ENCODE measurements at places on chromosomes 1 and 21.

DNA sequence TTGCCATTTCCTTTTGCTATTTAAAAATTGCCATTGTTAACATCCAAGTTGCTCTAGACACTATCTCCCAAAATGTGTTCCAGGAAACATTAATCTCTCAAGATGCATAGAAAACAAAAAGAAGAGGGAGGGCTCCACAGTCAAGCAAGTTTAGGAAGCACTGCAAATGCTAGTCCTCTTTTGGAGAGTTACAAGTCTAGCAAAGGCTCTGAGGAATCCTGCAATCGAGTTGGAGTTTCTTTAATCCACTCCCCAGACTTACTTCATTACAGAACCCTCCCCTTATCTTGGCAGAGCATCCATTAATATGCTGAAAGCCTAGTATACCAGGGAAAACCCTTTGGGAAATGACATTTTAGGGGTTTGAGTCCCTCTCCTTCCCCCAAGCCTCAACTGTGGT, 147.9 kb downstream of the SYF2 start:
- no peak for DNase-seq

GRCh38 chr21:27743971-27744564, 777.2 kb upstream of the ADAMTS5 start:
- no peak for DNase-seq

GRCh38 chr1:12200208-12200607, 29.6 kb upstream of the VPS13D start:
- DNase-seq: no peak

DNA sequence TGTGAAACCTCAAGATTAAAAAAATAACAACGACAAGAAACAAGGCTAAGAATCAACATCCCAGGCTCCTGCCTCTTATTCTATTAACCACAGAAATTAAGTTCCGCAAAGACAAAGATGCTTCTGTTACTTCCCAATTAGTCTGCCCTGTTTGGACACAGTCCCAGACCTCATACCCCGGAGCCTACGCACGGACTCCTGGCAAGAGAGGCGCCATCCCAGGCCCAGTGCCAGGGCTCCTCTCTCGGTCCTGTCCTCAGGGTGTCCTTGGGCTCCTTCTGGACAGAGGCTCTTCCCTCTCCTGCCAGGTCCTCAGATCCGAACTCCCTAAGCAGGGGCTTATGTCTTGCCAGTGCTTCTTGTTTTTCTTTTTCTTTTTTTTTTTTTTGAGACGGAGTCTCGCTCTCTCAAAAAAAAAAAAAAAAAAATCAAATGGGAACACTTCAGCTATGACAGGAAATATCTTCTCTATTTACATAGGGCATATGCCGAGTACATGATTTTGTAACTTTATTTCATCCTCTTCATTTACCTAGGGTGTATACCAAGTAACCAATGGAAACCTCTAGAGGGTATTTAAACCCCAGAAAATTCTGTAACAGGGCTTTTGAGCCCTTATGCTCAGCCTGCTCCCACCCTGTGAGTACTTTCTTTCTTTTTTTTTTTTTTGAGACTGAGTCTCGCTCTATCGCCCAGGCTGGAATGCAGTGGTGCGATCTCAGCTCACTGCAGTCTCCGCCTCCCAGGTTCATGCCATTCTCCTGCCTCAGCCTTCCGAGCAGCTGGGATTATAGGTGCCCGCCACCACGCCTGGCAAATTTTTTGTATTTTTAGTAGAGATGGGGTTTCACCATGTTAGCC, 11.7 kb upstream of the ENO1 start:
- DNase-seq: no peak

DNA sequence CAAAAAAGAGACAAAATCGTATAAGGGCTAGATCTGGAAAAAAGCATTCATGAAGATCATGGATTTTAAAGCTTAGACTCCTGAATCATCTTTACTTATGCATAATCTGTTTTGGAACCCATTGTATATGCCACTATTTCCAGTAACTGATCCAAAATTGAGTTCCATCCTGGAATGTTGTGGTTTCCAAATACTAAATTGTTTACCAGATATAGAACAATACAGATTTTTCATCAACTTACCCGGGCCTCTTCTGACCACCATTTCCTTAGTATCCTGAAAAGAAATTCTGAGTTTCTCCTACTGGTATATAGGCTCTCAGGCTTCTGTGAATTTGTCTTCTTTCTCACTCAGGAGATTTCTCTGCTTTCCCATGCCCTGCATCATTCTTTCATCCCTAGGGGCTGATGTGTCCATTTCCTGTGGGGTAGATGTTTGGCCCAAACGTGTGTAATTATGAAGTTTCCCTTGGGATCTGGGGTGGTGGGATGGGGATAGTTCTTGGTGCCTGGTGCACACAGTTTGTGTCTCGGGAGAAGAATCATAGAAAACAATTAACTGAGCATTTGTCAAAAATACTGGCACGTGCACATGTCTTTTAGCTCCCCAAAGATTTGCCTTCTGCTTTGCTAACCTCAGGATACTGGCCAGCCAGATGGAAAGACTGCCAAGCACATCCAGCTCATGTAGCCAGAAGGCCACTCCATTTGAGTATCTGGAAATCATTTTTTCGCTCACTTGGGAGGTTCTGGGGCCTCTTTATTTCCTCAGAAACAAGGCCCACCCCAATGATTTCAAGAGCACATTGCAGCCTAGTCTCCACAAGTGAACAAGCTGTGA, 127.8 kb downstream of the NTMT2 start:
- DNase-seq: no peak

- no peak for DNase-seq
Observed at GRCh38 chr1:237794071-237794470, 96.7 kb downstream of the ZP4 start.

- no peak for DNase-seq
Observed at GRCh38 chr1:203206129-203206687, 19.7 kb upstream of the CHI3L1 start.

GRCh38 chr1:229803626-229804217, 177.7 kb downstream of the URB2 start:
- no peak for DNase-seq

GRCh38 chr21:43958364-43959158, 53.5 kb upstream of the TRAPPC10 start:
- no peak for DNase-seq

- no peak for DNase-seq
Observed at GRCh38 chr1:25945761-25946160, 39.5 kb upstream of the STMN1 start.

- DNase-seq: no peak
Observed at GRCh38 chr1:83011265-83011664, 987.7 kb downstream of the TTLL7 start.

DNA sequence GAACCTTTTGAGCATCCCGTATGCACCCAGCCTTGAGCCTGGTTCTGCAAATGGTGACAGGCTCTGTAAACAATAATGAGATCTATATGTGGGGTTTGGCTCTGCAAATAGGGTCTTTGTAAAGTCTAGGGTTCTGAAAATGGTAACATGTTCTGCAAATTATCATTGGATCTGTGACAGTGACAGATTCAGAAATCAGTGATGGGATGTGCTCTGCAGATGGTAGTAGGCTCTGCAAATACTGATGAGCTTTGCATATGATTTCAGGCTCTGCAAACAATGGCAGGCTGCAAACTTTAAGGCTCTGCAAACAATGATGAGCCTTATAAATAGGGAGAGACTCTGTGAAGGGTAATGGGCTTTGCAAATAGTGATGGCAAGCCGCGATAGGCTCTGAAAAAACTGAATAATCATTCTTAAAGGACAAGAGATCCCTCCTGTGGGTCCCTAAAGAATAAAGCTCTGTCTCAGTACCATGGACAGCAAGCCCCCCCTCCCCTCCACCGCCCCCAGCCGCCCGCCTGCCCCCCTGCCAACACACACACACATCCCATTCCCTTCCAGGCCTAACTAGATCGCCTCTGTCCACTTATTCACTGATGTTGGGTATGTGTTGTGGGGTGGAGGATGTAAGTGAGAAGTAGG, 17.7 kb upstream of the DMBX1 start:
- DNase-seq: no peak

GRCh38 chr21:44499211-44499560, 40.8 kb downstream of the KRTAP10-1 start:
- no peak for DNase-seq

DNA sequence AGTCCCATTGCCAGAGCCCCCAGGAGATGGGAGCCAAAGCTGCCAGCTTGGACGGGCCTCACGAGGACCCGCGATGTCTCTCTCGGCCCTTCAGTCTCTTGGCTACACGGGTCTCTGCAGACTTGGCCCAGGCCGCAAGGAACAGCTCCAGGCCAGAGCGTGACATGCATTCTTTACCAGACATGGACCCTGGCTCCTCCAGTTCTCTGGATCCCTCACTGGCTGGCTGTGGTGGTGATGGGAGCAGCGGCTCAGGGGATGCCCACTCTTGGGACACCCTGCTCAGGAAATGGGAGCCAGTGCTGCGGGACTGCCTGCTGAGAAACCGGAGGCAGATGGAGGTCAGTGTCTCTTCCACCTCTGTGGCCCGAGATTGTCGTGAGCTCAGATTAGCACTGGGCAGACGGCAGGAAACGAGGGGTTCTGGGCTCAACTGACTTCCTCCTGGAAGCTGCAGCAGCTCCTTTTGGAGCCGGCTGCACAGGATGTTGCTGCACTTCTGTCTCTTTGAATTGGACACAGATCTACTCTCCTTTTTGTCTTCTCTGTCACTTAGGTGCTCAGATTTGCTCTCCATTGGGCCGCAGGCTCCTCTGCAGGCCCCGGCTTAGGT, 68.0 kb downstream of the DISC1 start:
- no peak for DNase-seq

- DNase-seq: no peak
Observed at GRCh38 chr1:101299141-101299540, 62.3 kb downstream of the S1PR1 start.

DNA sequence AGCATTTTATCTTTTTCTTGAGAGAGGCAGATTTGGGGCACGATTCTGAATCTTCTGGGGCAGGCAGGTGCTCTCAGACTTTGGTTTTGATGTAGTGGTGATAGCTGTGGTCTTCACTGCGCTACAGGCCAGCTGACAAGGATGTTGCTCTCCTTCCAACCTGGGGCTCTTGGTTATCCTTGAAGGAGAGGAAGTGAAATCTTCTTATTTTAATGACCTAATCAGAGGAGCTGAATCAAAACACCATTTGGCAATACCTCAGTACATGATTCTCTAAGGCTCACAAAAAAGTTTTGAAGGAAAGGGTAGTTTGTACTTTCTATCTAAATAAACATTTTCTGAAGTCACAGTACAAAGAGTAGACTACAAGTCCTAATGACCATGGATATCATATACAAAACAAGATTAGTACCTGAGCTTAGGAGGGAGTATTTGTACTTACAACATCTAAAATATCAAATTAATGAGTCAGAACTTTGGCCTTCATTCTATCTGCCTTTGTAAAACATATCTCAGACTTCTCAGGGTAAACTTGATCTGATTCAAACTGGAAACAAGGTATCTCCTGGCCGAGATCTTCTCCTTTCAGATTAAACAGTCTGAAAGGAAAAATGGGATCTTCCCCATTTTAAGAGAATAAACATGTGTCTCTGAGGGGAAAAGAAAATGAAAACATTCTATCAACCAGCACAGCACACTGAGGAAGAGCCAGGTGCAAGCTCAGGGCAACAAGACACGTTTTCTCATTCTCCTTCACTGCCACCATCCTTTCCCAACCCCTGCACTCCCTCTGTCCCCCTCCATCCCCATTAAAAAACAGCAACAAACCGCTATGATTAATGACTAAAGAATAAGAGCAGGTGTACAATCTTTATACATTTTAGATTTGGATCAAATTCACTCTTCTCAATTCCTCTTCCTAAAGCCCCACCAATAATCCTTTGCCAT, 69.2 kb downstream of the SH3GLB1 start:
- DNase-seq: no peak

- DNase-seq: no peak
Observed at GRCh38 chr1:15915991-15916390, 59.9 kb downstream of the ZBTB17 start.

DNA sequence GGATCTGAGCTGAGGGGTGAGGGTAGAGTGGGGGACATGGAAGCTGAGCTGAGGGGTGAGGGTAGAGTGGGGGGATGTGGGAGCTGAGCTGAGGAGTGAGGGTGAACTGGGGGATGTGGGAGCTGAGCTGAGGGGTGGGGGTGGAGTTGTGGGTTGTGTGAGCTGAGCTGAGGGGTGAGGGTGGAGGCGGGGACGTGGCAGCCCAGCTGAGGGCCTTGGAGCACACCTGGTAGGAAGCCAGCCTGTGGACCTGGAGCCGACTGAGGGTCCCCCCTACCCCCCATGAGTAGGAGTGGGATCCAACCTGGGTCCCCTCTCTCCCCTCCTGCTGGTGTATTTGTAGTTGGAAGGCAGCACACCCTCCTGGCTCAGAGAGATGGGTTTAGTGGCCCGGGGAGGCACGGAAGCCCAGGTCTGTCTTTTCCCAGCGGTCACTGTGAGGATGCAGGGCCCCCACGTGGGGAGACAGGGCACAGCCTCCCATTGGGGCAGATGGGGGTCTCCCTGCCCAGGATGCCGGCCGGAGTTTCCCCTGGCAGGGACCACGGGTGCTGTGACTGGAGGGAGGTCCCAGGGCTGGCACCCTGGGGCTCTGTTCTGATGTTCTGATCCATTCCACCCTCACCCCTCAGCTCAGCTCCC, 13.2 kb upstream of the NPHP4 start:
- DNase-seq: no peak

- DNase-seq: no peak
Observed at GRCh38 chr1:38788341-38789336, 70.9 kb downstream of the RRAGC start.

DNA sequence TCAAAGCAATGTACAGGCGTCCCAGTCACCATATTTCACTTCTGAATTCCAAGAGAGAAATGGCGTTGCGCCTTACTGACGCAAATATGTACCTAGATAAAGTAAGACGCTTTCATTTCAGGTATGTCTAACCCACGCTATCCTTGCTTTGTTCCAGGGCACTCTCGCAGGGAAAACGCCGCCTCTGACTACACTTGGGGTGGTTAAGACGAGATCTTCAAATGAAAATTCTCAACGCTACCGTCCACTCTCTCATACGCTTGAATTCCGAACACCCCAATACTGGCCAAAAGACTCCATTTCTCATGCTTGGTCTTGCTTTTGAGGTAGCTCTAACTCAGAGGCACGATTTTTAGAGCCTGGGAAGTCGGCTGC, 736 bp upstream of the ZMPSTE24 start:
- no peak for DNase-seq

- no peak for DNase-seq
Observed at GRCh38 chr1:160007577-160008200, 24.1 kb downstream of the PIGM start.

GRCh38 chr21:36672737-36673136, 26.2 kb upstream of the SIM2 start:
- DNase-seq: no peak
